ENCODE measurements at places on chromosomes 7 and 10.

GRCh38 chr7:31186202-31186601 is 134.1 kb downstream of the ADCYAP1R1 start:
- no peak for DNase-seq

DNA sequence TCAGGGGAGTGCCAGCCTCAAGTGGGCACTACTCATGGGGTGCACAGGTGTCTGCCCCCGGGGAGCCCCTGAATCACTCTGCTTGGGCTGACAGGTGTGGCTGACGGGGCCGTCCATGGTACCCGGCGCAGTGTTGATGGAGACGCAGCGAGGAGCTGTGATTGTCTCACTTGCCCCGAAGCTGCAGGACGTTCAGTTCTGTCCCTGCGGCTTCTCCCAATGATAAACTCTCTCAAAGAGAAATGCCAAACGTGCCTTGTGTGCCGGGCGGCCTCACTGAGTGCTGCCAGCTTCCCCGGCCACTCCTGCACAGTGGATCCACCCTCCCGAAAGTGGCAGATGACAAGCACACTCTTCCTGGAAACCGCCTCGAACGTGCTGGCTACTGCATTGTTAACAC is 203.2 kb downstream of the DNAJB6 start:
- DNase-seq: no peak

DNA sequence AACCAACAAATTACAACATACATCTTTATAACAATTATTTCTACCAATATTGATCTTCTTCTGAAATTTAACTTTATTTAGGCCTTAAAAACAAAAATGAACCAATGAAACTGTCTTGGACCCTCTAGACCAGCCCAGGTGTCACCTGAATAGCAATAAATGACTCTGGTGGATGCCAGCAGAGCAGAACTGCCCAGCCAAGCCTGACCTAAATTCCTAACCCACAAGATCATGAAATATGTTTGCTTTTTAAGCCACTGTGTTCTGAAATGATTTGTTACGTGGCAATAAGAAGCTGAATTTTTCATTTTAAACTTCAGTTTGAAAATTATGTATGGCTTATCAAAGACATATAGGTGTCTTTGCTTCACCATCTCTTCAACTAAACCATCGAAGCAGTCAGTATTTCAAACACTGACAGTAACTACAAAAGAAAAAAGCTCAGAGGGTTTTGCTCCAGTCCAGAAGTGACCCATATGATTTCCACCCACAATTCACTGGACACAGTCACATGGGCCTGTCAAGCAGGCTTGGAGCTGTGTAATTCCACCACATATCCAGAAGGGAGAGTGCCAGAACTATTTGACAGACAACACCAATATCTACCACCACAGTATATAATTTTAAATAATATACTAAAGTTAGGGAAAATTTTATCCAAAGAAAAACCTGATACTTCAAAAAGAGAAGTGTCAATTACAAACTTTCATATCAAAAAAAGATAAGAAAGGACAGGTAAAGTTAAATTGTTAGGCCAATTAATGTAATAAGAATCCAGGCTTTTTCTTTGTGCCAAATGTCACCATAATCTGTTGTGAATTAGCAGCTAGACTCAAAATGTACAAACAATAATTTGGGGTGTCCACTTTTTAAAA is 94.5 kb downstream of the KMT2C start:
- DNase-seq: no peak

DNA sequence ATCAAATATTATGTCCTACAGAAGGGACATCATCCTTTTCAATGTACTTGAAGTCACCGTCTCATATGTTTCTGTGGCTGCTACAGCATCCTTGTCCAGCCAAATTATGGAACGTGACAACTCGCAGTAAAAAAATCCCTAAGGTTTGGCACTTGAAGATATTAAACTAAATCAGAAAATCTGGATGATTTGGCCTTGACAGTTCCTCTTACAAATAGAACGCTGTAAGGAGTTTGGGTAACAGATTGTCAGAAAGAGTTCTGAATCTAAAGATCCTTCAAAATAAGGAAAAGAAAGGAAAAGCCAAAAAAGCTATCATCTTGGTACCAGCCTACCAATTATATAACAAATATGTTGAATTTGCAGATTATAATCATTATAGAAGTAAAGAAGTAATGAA is 21.0 kb downstream of the XRCC2 start:
- DNase-seq: no peak
